ENCODE measurements at places on chromosomes 7 and 10.

DNA sequence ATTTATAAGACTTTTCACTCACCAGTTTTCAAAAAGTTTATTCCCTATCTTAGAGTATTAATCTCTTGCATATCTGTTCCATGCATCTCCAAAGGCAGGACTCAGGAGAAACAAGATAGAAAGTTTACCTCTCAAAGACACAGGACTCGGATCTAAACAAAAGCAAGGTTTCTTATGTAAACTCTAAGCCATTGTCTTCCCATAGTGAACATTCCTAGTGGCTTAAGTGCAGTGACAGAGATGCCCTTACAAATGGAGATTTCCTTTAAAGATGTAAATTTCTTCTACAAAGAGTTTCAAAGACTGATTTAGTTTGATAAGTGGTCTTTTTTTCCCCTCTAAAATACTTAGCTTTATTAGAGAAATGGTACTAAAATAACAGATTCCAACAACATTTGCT, 209.8 kb downstream of the ACTR3B start:
- DNase-seq, result no peak
- peaks cover 2% of the 10 kb centered on the region for H3K4me1 ChIP-seq
- peak overlapping the region; percentile 70 for H3K4me3 ChIP-seq

- no peaks in the 10 kb centered on the region for H3K27me3 ChIP-seq
- peak overlapping the region; percentile 90 for H3K27ac ChIP-seq
- peaks cover 3% of the 10 kb centered on the region for H3K4me1 ChIP-seq
- peak overlapping the region; percentile 98 for H3K4me3 ChIP-seq
- no peaks in the 10 kb centered on the region for H3K36me3 ChIP-seq
- DNase-seq, result no peak
Measured at GRCh38 chr10:87862679-87863052, 667 bp downstream of the KLLN start.

DNA sequence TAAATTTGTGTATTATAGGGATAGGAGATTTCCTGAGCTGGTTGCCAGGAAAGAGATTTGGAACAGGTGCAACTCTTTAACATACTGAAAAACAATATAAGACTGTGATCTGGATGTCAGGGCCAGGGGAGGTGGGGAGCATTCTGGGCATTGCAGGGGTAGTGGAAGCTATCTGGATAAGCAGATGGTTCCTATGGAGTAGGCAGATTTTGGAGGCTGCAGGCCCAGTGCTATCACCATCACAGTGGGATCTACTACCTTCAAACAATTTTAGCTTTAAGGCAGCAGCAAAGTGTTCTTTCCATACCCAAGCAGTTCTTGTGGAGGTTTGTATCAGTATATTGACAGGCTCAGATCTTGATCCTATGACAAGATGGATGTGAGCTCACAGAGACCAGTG, 71.1 kb downstream of the ADAM22 start:
- no peaks in the 10 kb centered on the region for H3K27me3 ChIP-seq
- H3K4me3 ChIP-seq, result no peak overlapping the region
- no peaks in the 10 kb centered on the region for H3K4me1 ChIP-seq
- H3K27ac ChIP-seq, result no peak overlapping the region
- no peaks in the 10 kb centered on the region for H3K36me3 ChIP-seq

DNA sequence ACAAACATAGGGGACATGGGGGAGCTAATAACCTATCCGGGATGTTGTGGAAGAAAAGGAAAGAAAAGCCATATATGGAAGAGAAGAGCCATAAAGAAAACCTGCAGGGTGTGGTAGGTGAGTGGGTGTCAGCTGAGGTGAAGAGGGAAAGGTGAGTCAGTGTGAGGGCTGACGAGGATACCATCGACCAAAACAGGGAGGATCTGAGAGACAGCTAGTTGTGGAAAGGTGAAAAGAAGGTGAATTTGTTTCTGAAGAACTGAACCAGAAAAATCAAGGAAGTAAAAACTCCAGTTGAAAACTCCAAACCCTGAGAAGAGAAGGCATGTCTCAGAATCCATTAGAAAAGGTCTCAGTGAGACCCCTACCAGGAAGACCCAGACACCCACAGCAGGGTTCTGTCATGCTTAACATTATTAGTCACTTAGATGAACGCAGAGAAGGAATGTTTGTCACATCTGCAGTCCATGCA, 4.1 kb downstream of the BLNK start:
- H3K27me3 ChIP-seq, result peaks cover 7% of the 10 kb centered on the region
- DNase-seq, result no peak
- H3K36me3 ChIP-seq, result no peaks in the 10 kb centered on the region
- peaks cover 7% of the 10 kb centered on the region for H3K4me1 ChIP-seq
- H3K4me3 ChIP-seq, result no peak overlapping the region

DNA sequence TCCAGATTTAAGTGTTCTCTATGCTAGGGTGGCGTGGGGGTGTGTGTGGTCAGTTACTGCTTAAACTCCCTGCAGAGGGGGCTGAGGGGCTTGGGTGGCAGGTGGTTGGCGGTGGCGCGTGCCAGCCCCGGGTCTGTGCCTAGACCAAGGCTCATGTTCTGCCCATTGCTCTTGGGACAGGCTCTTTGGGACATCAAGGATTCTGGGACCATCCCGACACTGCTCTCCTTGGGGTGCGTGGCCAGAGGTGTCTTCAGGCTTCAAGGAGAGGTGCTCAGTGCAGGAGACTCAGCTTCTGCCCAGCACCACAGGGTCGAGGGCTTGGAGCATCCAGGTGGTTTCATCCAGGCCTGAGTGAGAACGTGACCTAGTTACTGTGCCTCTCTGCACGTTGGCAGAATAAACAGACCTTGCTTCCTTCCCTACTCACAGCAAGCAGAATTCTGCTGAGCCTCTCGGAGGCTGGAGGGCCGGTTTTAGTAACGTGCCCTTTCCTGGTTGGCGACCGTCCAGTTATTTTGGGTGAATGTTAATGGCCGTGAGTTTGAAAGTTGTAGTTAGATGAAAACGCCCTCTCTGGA, 39.9 kb downstream of the CAMK1D start:
- no peaks in the 10 kb centered on the region for H3K27me3 ChIP-seq
- no peaks in the 10 kb centered on the region for H3K4me1 ChIP-seq
- H3K4me3 ChIP-seq, result no peak overlapping the region
- DNase-seq, result no peak

DNA sequence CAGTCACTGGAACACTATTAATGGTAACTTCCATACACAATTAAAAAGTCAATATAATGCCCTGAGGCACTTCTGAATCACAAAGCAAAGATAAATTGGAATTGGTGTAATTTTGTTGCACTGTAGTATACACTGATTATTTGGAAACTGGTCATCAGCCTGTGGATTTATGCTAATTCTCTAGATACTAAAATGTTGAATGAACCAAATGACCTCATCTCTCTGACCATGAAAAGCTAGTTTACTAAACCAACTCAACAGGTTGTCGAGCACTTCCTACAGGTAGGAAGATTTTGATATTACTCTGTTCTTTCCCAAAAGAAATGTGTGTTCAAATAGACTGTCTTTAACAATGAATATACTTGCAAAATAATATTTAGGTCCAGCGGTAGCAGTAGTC, 5.3 kb downstream of the NRP1 start:
- peaks cover 39% of the 10 kb centered on the region for H3K36me3 ChIP-seq
- H3K4me3 ChIP-seq, result peak overlapping the region; percentile 58
- peaks cover 12% of the 10 kb centered on the region for H3K4me1 ChIP-seq
- no peaks in the 10 kb centered on the region for H3K27me3 ChIP-seq

DNA sequence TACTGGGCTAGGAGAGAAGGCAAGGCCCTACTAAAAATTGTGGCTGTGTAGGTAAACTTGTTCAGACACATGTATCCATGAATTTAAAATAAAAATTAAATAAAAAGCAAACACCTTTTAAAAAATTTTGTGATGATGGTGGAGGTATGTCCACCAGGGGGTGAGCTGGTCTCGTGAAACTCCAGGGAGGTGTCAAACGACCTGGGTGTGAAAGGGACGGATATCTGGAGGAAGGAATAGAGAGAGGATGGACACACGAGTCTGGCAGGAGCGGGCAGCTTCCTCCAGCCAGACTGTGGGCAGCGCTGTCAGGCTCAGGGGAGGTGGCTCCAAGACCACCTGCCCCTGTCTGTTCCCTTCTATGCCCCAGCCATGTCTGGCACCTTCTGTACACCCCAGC, 34.8 kb upstream of the DMBT1 start:
- peaks cover 57% of the 10 kb centered on the region for H3K27me3 ChIP-seq
- no peak overlapping the region for H3K4me3 ChIP-seq
- H3K36me3 ChIP-seq, result no peaks in the 10 kb centered on the region
- no peaks in the 10 kb centered on the region for H3K4me1 ChIP-seq
- DNase-seq, result no peak
- H3K27ac ChIP-seq, result no peak overlapping the region

- H3K27ac ChIP-seq, result no peak overlapping the region
- H3K27me3 ChIP-seq, result peaks cover 30% of the 10 kb centered on the region
- H3K4me3 ChIP-seq, result no peak overlapping the region
- no peak for DNase-seq
- H3K36me3 ChIP-seq, result no peaks in the 10 kb centered on the region
Measured at GRCh38 chr7:78683566-78683965, 769.9 kb downstream of the MAGI2 start.

DNA sequence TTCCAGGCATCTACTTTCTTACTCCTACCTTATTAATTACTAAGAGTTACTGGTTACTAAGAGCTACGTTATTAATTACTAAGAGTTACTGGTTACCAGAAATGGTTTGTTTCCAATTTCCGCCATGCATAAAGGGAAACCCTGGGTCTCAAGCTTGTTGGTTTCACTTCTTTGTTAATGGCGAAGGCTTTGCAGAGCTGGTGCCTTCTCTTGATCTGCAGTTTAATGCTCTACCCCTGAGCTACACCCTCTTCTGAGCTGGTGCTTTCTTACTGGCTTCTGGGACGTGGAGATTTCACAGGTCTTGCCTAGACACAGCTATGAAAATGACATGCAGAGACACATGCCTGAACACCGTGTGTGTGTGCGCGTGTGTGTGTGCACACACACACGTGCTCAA, 560 bp downstream of the CPA4 start:
- no peaks in the 10 kb centered on the region for H3K27me3 ChIP-seq
- H3K36me3 ChIP-seq, result no peaks in the 10 kb centered on the region
- H3K27ac ChIP-seq, result no peak overlapping the region
- DNase-seq, result no peak
- H3K4me1 ChIP-seq, result no peaks in the 10 kb centered on the region
- H3K4me3 ChIP-seq, result no peak overlapping the region

DNA sequence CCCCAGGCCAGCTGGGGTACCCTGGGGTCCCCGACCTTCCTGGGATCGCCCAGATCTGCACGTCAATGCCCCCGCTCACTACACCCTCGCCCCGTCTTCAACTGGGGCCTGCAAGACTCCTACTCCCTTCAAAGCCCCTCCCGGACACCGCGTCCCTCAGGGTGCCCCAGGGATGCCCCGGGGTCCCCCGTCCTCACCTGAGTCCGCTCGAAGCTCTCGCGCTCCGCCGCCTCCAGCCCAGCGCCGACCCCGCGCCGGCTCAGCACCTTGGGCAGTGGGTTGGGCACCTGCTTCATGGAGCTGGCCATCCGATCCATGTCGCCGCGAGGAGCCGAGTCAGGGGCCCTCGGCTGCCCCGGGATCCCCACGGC, at the start of gene HIP1:
Gene HIP1 (minus strand): TSS at position 338 of the 371 bp plus-strand sequence. CDS start 21 bp downstream, at position 317.
- no peaks in the 10 kb centered on the region for H3K36me3 ChIP-seq
- no peaks in the 10 kb centered on the region for H3K4me1 ChIP-seq
- H3K27me3 ChIP-seq, result peaks cover 16% of the 10 kb centered on the region

DNA sequence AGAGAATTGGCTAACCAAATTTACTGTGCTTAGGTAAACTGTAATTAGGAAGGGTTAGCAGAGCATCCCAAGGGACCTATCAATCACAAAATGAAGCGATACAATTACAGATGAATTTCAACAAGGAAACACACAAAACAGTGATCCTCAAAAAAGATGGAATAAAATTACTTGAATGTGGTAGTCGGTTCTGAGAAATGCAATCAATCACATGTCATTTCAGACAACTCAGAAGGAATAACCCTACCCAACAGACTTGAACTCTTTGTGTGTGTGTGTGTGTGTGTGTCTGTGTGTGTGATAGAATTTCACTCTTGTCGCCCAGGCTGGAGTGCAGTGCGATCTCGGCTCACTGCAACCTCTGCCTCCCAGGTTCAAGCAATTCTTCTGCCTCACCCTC, 43.5 kb downstream of the ST8SIA6 start:
- H3K4me1 ChIP-seq, result peaks cover 5% of the 10 kb centered on the region
- DNase-seq, result no peak
- H3K27ac ChIP-seq, result no peak overlapping the region
- no peaks in the 10 kb centered on the region for H3K36me3 ChIP-seq
- no peak overlapping the region for H3K4me3 ChIP-seq

DNA sequence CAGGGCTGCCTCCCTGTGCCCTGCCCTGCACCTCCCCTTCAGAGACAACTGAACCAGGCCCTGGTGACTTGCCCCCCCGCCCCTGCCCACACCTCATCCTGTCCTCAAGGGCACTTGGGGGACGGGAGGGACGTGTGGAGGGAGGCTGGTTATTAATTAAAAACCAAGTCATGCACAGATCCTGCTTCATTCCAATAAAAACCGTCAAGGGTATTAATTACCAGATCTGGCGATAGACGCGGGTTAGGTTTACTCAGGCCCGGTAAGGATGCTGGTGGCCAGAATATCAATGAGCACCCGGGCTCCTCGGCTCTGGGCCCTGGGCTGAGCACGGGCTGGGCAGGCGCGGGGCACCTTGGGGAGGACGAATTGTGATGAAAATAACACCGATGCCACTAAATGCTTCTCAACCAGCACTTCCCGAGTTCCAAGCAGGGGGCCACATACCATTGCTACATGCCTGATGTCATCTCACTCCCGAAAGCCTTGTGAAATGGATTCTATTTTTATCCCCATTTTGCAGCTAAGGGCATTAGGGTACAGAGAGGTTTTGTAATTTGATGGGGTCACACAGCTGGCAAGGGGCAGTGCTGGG, 24.5 kb upstream of the GTF2IRD1 start:
- DNase-seq, result peak; percentile 89
- H3K27me3 ChIP-seq, result no peaks in the 10 kb centered on the region
- no peak overlapping the region for H3K27ac ChIP-seq
- H3K4me1 ChIP-seq, result no peaks in the 10 kb centered on the region

- no peak overlapping the region for H3K27ac ChIP-seq
- no peaks in the 10 kb centered on the region for H3K27me3 ChIP-seq
- DNase-seq, result no peak
- peaks cover 4% of the 10 kb centered on the region for H3K4me1 ChIP-seq
Measured at GRCh38 chr7:18936265-18936664, 181.2 kb downstream of the TWIST1 start.

- DNase-seq, result no peak
- H3K4me3 ChIP-seq, result no peak overlapping the region
- no peaks in the 10 kb centered on the region for H3K4me1 ChIP-seq
- H3K27ac ChIP-seq, result no peak overlapping the region
Measured at GRCh38 chr10:12319076-12319475, 30.3 kb upstream of the CAMK1D start.

All from endodermal cell (in vitro differentiated cells).